Sigmoid colon (tissue), 7 donors: ENCODE measurements at places on chromosomes 4 and X. TPM values are rescaled to one million over a fixed set of nuclear protein-coding genes. Genes with fewer than 3 reads are reported as not detected.

- no peak for DNase-seq
Measured at GRCh38 chr4:77012726-77013125, 63.1 kb downstream of the CCNI start.

GRCh38 chr4:14386196-14386595, 616.1 kb upstream of the CPEB2 start:
- no peak for DNase-seq

DNA sequence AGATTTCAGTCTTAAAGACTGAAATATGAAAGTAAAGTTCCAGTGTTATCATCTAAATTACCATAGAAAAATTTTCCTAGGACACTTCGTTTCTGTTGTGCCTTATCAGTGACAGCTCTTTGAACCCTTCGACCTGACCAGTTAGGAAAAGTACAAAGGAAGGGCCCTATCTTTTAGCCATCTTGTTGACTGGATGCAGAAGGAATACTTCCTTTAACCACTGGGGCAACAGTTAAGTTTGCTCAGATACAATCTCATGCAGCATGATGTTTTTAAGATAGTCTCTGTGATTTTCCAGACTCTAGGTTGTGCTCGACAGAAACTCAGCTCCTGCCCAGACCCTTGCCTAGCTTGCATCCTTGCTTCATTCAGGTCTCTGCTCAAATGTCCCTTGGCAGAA, 210.5 kb upstream of the RPS6KA3 start:
- no peak for DNase-seq

DNA sequence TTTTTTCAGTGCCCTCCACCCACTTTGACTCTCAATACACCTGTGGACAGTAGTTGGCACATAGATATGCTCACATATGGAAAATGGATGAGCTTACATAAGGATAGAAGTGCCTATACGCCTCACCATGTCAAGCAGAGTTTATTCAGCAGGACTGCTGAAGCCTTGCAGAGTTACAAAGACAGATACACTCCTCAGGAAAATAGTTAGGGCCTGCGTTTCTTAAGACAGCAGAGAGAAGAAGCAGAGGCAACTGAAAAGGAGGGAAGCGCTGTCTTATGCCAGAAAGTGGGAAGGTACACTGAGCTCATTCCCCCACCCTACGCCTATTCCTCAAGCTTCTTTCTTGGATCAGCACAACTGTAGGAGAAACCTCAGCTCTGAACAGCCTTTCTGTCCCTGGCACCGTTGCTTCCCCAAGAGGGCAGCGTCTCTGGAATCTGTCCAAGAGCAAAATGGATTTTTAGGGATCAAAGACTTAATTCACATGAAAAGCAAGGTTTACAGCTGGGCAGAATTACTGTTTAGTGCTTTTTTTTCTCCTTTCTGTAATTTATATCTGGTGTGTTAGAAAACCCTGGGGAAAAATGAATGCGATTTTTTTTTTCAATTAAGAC, 37.3 kb upstream of the MBTPS2 start:
- DNase-seq, result no peak

- DNase-seq, result no peak
Measured at GRCh38 chrX:122504026-122504425, 680.1 kb upstream of the GRIA3 start.

GRCh38 chr4:6688879-6689505, 4.7 kb upstream of the S100P start:
- DNase-seq, result no peak

DNA sequence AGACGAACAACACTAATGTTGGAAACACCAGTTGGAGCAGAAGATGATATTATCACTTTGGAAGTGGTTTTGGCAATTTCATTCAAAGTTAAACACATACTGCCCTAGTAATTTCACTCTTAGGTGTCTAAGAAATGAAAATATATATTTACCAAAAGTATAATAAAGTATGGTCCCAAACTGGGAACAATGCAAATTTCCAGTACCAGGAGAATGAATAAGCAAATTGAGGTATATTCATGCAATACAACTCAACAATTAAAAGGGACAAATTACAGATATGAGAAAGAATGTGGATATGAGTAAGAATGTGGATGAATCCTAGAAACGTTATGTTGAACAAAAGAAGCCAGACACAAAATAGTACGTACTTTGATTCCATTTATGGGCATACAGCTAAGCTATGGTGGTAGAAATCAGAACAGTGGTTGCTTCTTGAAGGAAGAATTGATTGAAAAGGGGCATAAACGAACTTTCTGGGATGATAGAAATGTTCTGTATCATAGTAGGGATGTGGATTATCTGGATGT, 10.0 kb downstream of the ELMOD2 start:
- DNase-seq, result no peak

GRCh38 chr4:170931321-170931720, 841.6 kb upstream of the AADAT start:
- no peak for DNase-seq

GRCh38 chr4:19224820-19225219, 1026.9 kb upstream of the SLIT2 start:
- no peak for DNase-seq

PTPN13 gene
- 12.2 TPM for total RNA-seq

DOK7 gene
- total RNA-seq, result 1.9 TPM

ATP1B4 gene
- total RNA-seq, result not detected

HTRA3 gene
- total RNA-seq, result 44.2 TPM

RBM46 gene
- not detected for total RNA-seq

PSAPL1 gene
- not detected for total RNA-seq

IL1RAPL1 gene
- 2.1 TPM for total RNA-seq

DMRTC1 gene
- total RNA-seq, result not detected

NEUROG2 gene
- total RNA-seq, result not detected
